ENCODE measurements at places on chromosomes 2 and 18. TPM values are rescaled to one million over a fixed set of nuclear protein-coding genes. Genes with fewer than 3 reads are reported as not detected.

DNA sequence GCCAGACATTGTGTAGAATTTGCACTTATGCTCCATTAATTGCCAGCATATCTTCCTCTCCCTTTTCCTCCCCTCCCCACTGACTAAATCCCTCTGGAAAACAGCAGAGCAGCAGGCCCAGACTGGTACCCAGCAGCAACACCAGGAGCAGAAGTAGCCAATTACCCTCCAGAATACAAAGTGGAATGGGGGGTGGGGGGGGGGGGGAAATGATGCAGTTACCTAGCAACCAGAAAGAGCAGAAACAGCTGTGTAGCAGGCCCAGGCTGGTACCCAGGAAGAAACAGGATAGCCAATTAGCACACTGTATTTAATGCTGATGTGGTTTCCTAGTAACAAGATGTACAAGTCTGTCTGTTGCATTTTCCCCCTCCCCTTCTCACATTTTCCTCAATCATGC is 52.3 kb downstream of the KLF7 start:
- H3K27ac ChIP-seq = no peak overlapping the region
- H3K36me3 ChIP-seq = no peaks in the 10 kb centered on the region
- H3K4me3 ChIP-seq = no peak overlapping the region
- H3K4me1 ChIP-seq = no peaks in the 10 kb centered on the region
- no peak for DNase-seq

DNA sequence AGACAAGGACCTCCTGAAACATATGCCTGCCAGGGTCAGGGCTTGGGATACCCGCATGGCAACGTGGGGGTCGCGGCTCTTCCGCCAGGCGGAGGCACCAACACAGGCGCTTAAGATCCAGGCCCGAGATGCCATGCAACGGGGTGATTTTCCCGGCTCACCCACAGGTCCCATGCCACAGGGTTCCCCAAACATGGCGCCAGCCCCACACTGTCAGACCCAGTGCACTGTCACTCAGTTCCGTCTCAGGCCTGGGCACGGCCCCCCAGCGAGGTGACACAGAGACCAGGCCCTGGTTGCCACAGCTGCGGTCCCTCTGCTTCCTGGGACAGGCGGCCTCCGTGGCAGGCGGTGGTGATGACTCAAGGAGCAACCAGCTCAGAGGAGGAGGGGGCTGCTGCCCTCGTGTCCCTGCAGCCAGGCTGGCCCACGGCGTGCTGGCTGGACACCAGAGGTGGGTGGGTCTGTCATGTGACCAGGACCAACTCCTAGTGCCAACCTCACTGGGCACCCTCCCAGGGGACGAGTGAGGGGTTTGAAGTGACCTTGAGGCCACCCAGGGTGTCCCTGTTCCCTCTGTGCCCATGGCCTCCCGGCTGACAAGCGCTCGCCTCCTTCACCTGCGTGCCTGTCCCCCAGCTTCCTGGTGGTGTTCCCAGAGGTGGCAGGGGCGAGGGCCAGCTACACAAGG is 4.9 kb downstream of the PDCD1 start:
- H3K4me1 ChIP-seq = peaks cover 4% of the 10 kb centered on the region
- H3K36me3 ChIP-seq = no peaks in the 10 kb centered on the region
- no peaks in the 10 kb centered on the region for H3K27me3 ChIP-seq
- H3K27ac ChIP-seq = no peak overlapping the region
- H3K4me3 ChIP-seq = no peak overlapping the region

DNA sequence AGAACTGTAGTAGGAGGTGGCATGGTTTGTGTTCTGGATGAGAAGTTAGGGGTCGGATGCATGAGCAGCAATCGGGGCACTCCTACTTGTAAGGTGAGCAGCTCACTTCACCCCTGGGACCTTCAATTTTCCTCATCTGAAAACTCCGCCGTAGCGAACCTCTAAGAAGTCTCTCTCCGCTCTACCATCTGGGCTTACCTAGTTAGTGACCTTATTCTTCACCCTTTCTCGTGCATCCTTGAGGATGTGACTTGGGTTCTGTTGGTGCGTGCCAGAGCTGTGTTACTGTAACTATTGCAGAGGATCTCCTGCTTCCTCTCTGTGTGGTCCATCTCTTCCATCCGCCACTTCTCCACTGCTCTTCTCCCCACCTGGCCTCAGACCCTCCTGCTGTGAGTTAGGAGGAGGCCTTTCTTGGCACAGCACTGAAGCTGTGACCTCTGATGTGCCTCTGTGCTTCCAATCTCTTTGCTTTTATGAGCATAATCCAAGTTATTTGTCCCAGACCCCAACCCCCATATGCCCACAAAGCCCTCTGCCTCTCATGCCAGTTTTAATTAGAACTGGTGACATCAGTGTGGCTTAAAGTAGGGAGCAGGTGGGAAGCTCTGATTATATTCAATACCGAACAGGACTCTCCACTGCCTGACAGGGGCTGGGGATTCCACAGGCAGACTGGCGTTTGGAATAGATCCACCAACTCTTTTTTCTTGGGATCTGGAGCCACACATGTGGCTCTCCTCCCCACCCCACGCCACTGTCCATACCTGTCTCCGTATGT is 178.4 kb downstream of the BCL2 start:
- no peak overlapping the region for H3K27ac ChIP-seq
- no peak for DNase-seq
- no peaks in the 10 kb centered on the region for H3K27me3 ChIP-seq
- no peaks in the 10 kb centered on the region for H3K36me3 ChIP-seq
- H3K4me3 ChIP-seq = no peak overlapping the region

DNA sequence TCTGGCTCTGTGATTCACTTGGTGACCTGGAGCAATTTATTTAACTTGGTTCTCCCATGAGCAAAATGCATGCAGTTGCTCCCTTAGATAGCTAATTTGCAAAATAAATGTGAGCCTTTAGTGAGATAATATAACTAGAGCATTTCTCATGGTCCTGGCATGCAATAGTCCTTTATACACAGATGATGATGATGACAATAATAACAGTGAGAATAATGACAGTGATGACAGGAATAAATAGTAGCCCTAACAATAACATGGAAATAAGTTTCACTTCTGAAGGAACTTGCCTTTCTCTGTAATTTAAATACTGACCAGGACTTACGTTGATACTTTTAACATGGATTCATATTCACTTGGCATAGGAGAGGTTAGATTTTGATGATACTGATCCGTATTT is 49.2 kb downstream of the LPIN1 start:
- H3K27me3 ChIP-seq = no peaks in the 10 kb centered on the region
- peaks cover 51% of the 10 kb centered on the region for H3K36me3 ChIP-seq
- no peak overlapping the region for H3K4me3 ChIP-seq
- DNase-seq = no peak
- no peak overlapping the region for H3K27ac ChIP-seq
- H3K4me1 ChIP-seq = no peaks in the 10 kb centered on the region

DNA sequence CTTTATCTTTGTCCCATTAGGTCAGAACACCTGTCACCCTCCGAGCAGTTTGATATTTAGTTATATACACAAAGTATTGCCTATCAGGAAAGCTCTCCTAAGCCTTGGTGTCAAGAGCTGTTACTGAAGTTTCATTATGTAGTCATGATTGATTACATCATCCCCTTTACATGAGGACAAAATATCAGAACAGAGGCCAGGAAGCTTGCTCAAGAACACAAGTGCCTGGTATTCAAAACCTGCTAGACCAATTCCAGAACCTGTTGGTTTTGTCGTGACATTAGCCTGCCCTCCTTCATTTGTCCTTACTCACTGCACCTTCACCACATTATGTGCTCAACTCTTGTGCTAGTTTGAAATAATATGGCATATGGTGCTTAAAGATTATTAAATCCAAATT is 377.1 kb downstream of the CDH19 start:
- H3K4me1 ChIP-seq = no peaks in the 10 kb centered on the region
- no peak for DNase-seq
- no peak overlapping the region for H3K27ac ChIP-seq
- no peak overlapping the region for H3K4me3 ChIP-seq
- H3K27me3 ChIP-seq = no peaks in the 10 kb centered on the region

DNA sequence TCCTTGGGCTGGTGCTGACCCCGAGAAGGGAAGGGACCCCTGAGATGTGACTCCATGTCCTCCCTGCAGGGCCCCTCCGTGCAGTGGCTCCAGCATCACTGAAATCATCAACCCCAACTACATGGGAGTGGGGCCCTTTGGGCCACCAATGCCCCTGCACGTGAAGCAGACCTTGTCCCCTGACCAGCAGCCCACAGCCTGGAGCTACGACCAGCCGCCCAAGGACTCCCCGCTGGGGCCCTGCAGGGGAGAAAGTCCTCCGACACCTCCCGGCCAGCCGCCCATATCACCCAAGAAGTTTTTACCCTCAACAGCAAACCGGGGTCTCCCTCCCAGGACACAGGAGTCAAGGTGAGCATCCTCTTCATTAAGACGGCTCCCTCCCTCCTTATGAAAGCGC is 53.4 kb upstream of the ATG16L1 start:
- DNase-seq = no peak
- no peaks in the 10 kb centered on the region for H3K27me3 ChIP-seq
- H3K4me1 ChIP-seq = no peaks in the 10 kb centered on the region
- no peak overlapping the region for H3K27ac ChIP-seq
- no peaks in the 10 kb centered on the region for H3K36me3 ChIP-seq

DNA sequence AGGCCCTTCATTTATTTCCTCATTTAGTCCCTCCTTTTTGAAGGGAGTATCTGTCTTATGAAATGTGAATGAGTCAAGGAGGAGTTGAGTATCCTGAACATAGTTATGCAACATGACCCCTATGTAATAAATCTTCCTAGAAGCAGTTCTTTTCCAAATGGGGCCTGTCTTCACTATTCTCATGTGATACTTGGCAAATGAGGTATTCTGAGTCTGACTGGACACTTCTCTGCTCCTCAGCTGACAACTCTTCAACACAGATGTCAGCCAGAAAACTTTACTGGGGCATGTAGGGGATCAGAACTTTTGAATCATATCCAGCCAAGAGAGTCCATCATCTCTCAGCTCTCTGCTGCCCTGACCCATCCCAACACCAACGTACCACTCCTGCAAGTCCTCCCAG is 291.6 kb downstream of the ZNF385B start:
- no peak overlapping the region for H3K4me3 ChIP-seq
- H3K36me3 ChIP-seq = no peaks in the 10 kb centered on the region
- no peak overlapping the region for H3K27ac ChIP-seq
- DNase-seq = no peak

The ITPRIPL1 gene
- not detected for total RNA-seq

GRCh38 chr18:40094441-40094840 is 1860.6 kb upstream of the PIK3C3 start:
- H3K27ac ChIP-seq = no peak overlapping the region
- no peaks in the 10 kb centered on the region for H3K36me3 ChIP-seq
- H3K4me3 ChIP-seq = no peak overlapping the region
- no peaks in the 10 kb centered on the region for H3K4me1 ChIP-seq
- H3K27me3 ChIP-seq = no peaks in the 10 kb centered on the region

The NEU2 gene
- not detected for total RNA-seq

The UGT1A8 gene
- total RNA-seq = not detected

GRCh38 chr2:188695953-188696352 is 278.2 kb upstream of the COL3A1 start:
- no peak for DNase-seq
- no peak overlapping the region for H3K4me3 ChIP-seq
- no peaks in the 10 kb centered on the region for H3K4me1 ChIP-seq
- H3K27me3 ChIP-seq = no peaks in the 10 kb centered on the region

The GRP gene
- total RNA-seq = 2.9 TPM

- H3K27ac ChIP-seq = no peak overlapping the region
- DNase-seq = no peak
- peaks cover 11% of the 10 kb centered on the region for H3K4me1 ChIP-seq
- H3K36me3 ChIP-seq = no peaks in the 10 kb centered on the region
Observed at GRCh38 chr18:78701771-78702396, 277.7 kb upstream of the SALL3 start.

The ALLC gene
- total RNA-seq = not detected

- no peaks in the 10 kb centered on the region for H3K36me3 ChIP-seq
- DNase-seq = no peak
- H3K4me1 ChIP-seq = no peaks in the 10 kb centered on the region
- H3K4me3 ChIP-seq = no peak overlapping the region
- no peaks in the 10 kb centered on the region for H3K27me3 ChIP-seq
Observed at GRCh38 chr2:64035072-64035942, 16.1 kb upstream of the VPS54 start.

DNA sequence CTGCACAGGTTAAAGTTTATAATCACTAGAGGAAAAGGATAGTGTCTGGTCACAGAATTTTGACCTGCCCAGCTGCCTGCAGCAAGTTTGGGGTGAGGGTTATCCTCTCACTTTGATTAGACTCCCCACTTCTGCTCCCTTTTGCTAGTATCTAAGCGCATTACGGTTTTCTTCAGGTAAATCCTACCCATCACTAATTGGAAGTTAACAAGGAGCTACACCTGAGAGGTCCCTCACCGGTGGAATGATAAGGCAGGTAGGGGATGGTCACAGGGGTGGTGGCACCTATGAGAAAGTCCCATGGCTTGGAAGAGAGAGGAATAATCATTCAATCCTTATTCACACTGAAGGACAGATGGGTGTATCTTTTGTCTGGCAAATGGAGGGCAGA is 7.6 kb downstream of the BCL2 start:
- H3K27me3 ChIP-seq = no peaks in the 10 kb centered on the region
- H3K4me3 ChIP-seq = no peak overlapping the region
- no peaks in the 10 kb centered on the region for H3K36me3 ChIP-seq
- peaks cover 39% of the 10 kb centered on the region for H3K4me1 ChIP-seq

DNA sequence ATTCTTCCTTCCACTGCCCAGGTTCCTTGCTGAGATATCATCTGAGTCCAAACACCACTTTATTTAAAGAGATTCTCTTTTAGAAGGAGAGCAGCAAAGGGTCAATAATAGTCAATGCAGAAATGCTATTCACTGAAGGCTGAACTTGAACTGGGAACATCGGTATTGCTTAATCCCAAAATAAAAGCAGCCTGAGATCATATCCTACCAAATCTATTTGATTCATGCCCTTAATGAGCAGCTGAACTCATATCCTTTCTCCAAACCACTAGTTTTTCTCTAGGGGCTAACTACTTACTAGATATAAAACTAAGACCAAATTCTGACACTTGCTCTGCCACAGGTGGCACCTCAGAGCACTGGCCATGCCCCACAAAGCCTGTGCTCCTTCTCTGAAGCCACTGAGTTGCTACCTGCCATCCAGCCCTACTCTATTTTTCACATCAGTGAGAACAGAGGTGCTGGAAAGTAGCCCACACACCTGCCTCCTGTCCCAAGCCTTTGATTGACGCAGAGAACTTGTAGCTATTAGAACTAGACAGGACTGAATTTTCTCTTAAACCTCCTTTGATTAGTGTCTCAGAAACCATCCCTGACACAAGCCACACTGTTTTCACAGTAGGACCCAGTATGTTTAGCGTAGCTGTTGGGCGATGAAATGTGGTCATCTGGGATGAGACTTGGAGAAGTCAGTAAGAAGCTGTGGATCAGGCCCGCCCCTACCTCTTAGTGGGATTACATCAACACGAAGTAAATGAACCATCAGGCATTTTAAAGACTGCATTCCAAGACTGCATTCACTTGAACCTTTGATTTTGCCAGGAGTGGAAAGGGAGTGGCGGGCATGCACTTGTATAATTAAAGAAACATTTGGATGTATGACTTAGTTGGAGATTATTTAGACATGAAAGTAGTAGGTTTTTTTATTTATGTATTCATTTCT is 124.3 kb downstream of the RBMS1 start:
- H3K4me3 ChIP-seq = no peak overlapping the region
- H3K36me3 ChIP-seq = no peaks in the 10 kb centered on the region
- H3K27me3 ChIP-seq = no peaks in the 10 kb centered on the region

GRCh38 chr18:27665264-27665799 is 480.2 kb upstream of the CHST9 start:
- no peak overlapping the region for H3K27ac ChIP-seq
- H3K27me3 ChIP-seq = no peaks in the 10 kb centered on the region
- no peak overlapping the region for H3K4me3 ChIP-seq

- H3K36me3 ChIP-seq = no peaks in the 10 kb centered on the region
- H3K27me3 ChIP-seq = no peaks in the 10 kb centered on the region
- no peaks in the 10 kb centered on the region for H3K4me1 ChIP-seq
- no peak for DNase-seq
Observed at GRCh38 chr18:3219631-3220335, at the start of gene MYOM1. Gene MYOM1, minus strand, starts transcription at chr18:3219968. Its CDS starts 4,745 bp downstream, at chr18:3215223.

The TEX44 gene
- total RNA-seq = not detected
